Stimulated activated effector memory CD8-positive, alpha-beta T cell treated with anti-CD3 and anti-CD28 coated beads, Interleukin-12 subunit alpha, Interleukin-12 subunit beta, amount 100 ng/mL, for 72 hours (primary cell): ENCODE measurements at places on chromosomes 4 and X.

DNA sequence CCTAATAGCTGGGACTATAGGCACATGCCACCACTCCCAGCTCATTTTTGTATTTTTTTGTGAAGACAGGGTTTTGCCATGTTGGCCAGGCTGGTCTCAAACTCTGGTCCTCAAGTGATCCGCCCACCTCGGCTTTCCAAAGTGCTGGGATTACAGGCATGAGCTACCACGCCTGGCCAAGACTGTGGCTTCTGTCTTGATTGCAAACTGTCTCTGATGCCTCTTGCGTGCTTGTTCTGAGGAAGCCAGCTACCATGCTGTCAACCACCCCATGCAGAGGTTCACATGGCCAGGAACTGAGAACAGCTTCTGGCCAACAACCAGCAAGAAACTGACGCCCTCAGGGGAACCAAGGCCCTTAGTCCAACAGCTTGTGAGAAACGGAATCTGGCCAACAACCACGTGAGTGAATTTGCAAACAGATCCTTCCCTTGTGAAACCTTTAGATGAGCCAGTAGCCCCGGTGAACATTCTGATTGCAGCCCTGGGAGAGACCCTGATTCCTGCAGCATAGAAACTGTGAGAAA lies 71.2 kb downstream of the SUPT20HL2 start:
- DNase-seq = no peak

DNA sequence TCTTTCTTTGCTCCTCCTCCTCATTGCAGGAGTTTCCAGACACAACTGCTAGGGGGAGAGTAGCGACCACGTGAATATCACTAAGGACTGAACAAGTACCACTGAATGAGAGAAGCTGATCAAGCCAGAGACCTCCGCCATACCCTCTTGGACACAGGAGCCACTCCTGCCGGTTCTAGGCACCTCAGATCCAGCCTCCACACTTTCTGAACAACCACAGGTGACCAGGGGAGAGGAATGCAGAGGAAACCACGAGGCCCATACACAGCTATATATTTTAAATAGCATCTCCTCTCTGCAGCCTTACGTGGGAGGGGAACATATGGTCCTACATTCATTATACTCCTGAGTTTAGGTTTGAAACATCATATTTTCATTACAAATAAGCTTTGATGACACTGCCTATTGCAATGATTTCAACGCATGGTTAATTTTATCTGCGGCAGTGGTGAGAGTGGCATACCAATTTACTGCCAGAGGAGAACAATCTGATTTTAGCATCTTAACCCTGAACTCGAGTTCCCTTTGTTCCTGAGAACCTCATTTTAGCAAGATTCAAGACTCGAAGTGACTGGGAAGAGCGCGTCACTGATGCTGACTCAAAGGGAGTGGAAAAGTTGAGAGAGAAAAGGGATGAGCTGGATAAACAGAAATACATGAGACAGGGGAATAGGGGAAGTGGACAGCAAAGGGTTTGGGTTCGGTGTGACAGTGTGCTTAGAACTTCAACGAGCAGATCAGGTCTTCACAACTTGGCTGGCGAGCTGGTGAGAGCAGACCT lies 231.7 kb upstream of the PPARGC1A start:
- DNase-seq = no peak

DNA sequence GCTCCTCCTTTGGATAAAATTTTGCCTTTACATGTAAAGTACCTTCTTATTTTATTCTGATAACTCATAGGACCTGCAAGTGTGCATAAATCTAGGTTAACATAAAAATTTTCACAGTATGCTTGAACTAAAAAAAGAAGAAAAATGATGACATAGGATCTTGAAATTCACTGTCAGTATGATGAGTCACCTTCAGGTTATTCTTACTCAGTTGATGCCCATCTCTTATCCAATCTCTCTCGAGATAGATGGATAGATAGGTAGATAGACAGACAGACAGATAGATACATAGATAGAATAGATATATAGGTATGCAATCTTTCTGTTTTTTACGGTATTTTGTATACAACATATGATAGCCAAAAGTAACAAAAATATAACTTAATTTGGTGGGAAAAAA lies 485.5 kb downstream of the NAF1 start:
- DNase-seq = no peak

- no peak for DNase-seq
These were observed 53.5 kb downstream of the PLAC1 start for GRCh38 chrX:134604701-134605311.

- no peak for DNase-seq
These were observed 10.4 kb upstream of the DRD5 start for GRCh38 chr4:9771034-9771433.

- no peak for DNase-seq
These were observed 64.9 kb upstream of the SOD3 start for GRCh38 chr4:24730256-24731001.

GRCh38 chr4:150982557-150983233 lies 32.4 kb downstream of the LRBA start:
- no peak for DNase-seq

DNA sequence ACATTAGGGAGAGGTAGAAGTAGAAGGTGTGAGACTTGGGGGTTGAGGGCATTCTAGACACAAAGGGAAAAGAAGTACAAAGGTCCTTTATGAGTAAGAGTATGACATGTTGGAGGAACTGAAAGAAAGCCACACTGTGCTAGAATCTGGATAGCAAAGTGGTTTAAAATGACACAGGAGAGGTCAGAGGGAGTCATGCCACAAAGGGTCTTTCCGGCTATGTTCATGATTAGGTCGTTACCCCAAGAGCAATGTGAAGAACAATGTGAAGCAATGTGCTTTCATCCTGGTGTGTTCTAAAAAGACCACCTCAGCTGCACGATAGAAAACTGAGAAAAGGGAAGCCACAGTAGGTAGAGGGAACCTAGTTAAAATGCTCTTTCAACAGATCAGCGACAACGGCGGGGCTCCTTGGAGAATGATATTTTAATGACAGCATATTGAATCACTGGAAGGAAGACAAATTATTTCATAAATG lies 29.2 kb downstream of the SMIM14 start:
- no peak for DNase-seq

DNA sequence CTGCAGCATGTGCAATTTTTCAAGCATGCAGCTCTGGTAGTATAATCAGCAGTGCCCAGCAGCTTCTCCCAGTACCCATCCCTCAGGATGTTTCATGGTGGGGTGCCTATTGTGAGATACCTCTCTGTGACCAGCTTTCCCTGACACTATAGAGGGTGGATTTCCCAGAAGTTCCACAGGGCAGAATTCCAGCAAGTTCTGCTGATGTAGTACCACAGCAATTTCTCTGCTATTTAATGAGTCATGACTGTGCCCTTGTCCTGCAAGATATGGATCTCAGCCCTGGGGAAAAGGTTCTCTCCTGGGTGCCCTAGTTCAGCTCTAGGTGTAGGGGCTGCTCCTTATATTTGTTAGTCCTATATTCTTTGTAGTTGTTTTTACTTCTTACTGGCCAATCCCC lies 174.8 kb downstream of the ENOX2 start:
- no peak for DNase-seq

GRCh38 chr4:163493643-163494359 lies 689 bp upstream of the TMA16 start:
- DNase-seq = no peak

DNA sequence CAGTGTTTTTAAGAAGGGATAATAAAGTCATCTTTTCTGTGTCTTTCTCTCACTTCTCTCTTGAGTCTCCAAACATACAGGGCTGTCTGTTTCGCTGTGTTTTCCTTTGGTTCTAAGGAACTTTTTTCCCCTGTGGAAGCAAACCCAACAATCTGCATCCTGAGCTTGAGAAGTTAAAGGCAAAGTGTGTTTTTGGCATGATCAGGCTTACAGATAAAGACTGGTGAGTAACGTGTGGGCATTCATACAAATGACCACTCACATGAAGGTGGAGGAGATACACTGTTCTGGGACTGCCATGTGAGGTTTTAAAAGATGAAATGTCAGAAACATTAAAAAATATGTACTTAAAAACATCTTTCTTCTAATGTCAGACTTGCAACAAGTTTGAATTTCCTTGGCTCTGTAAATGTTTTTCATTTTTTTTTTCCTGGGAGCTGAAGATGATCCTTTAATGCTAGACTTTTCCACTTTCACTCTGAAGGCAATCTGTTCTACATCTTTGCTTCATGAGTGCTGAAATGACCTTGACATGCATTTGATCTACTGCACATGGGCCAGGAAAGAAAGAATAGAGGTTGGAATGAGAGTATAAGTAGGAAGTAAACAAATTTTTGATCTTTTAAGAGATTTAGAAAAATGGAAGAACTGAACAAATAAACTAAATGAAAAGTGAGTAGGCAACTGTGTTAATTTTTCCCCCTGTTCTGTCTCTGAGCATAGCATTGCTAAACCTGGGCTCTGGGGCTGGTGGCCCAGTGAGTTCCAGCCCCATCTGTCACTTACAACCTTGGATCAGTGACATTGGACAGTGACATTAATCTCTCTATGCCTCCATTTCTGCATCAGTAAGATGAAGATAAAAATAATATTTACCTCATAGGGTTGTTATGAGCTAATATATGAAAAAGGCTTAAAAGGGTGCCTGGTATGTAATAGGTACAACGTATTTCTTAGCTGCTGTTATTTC lies 151.1 kb upstream of the TBC1D9 start:
- DNase-seq = no peak

DNA sequence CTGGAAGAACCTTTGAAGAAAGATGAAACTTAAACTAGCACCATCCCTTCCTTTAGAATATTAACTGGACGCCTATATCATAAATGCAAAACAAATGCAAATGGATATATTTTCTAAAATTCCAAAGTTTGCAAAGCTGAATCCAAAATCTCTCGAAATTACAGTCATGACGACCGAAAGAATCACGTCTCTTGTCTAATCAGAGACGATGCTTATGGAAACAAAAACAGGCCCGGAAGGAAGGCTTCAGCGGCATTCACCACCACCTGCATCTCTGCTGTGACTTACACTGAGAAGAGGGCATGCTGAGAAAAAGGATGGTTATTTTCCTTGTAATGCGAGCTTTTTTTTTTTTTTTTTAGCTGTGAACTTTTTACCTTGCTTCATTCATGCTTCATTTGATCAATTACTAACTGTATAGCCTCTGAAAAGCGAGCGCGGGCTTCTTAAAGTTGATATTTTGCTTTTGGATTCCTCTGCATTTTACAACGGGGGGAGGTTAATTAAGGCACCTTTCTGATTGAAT lies 209.3 kb downstream of the SOWAHB start:
- no peak for DNase-seq

- DNase-seq = no peak
These were observed 148.3 kb downstream of the DCTD start for GRCh38 chr4:182768838-182769237.

DNA sequence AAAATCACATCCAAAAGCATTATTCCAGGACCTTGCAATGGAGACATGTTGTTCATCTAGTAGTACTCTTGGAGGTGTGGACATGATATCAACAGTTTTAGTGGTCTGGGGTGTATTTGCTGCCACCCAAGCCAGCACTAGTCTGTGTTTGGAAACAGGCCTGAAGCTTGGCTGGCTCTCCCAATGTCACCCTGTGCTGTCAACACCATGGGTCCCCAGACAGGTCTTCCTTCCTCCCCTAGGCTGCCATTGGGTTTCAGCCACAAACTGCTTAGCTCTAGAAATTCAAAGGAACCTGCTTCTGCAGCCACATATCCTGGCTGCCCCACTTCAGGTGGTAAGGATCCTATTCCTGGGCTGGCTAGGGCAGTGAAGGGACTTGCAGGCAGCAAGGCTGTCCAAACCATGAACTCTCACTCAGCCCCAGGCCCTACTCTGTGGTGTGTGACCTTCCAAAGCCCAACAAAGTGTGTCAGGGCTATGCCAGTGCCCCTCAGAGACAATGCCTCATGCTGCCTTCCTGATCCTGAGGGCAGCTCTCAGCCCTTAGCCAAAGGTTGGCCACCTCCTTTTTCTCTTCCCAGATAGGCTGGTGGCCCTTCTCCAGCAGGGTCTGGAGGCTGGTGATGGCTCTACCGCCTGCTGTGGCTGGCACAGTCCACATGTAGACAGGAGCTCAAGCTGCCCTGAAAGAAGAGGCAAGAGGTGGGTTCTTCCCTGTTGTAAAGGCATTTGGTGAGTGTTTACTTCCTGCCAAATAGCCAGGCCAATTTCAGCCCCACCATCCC lies 18.3 kb downstream of the AMER1 start:
- no peak for DNase-seq

DNA sequence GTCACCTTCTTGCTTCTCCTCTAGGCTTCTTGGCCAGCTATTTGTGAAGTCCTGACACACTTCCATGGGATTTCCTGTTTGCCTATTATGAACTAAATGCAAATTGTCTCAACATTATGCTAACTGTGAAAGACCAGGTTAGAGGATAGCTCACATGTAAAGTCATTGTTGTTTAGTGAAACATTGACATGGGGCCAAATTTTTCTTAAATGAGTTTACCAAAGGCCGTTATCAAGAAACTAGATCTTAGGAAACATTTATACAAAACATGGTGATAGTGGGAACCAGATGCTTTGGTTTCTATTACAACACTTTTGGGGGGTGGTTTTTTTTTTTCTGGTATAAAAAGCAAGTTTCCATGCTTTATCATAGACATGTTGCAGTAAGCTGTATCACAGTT lies 466.8 kb upstream of the FAM241A start:
- no peak for DNase-seq

- DNase-seq = no peak
These were observed 55.2 kb upstream of the SLIT2 start for GRCh38 chr4:20196476-20196875.

DNA sequence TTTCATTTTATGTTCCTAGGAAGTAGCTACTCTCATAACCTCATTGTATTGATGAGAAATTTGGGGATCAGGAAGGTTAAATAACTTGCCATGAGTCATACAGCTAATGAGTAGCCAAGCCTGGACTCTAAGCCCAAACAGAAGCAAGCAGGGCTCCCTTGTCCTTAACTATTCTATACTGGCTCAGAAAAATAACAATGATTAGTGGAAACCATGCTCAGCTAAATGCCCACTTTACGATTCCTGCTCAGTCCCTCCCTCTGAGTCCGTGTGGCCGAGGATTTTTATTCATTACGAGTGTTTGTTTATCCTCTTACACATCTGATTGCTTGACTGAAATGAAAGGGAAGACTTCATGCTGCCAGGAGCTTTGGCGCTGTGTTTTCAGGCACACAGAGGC lies 100.9 kb downstream of the SLC34A2 start:
- DNase-seq = no peak

GRCh38 chr4:144578681-144579080 lies 67.3 kb upstream of the HHIP start:
- no peak for DNase-seq

DNA sequence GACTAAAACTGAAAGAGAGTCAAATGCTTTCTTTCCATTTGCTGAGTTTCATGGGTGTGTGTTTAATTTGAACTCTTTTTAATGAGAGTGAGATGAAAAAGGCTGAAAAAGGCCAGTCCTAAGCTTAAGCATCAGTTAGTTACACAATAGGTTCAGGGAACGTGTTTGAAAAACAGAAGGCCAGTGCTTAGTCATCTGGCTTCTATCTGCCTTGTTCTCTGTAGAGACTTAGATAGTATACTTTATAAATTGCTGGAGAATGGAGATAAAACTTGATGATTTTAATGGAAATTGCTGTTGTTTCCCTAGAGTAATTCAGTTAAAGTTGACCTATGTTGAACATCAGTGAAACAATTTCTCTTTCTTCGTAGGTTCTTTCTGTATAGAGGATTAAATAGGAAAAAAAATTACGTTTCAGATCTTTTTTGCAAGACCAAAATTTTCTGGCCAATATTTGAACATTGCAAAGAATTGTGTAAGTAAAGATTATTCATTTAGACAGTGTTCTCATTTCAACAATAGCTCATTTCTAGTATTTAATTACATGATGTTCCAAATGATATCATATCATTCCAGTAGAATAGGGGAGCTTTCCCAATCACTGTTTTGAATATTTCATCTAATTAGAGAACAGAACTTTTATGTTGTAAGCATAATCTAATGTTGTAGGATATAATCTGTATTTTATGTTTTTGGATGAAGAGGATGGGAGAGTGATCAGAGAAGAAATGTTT lies 1088.8 kb downstream of the ADGRL3 start:
- no peak for DNase-seq
